ENCODE measurements at places on chromosomes 3 and 15.
A peak's percentile ranks its signal among the peaks of the same experiment; 100 is the strongest.

DNA sequence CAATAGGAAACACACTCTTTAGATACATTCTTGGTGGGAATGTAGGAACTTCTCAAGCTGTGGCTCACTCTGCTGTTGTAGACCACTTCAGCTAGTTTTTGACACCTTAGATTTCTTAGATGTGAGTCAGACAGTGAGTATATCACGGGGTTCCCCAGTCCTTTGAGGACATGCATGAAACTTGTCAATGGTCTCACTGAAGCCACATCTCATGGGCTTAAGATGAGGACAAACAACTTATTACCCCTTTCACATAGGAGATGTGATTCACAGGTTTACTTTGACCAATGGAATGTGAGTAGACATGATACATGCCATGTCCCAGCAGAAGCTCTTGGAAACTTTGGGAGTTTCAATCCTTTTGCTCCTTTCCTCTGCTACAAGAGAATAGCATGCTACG, 325.5 kb downstream of the CHST2 start:
- no peak for DNase-seq

GRCh38 chr3:100184948-100185570, 70.8 kb upstream of the FILIP1L start:
- no peak for DNase-seq

DNA sequence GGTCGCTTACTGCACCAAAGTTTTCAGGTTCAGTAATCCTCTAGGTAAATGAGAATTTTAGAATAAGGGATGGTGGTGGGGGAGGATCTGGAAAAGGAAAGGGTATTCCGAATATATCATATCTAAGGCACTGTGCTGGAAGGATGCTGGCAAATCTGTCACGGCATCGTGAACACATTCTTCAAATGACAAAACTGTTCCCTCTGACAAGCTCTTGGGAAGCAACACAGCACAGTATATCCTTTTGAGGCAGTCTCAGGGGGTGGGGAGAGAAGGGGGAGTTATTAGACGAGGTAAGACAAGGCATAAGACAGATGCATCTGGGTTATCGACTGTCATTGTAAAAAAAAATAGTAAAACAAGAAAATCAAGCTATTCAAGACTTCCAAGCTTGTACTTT, 289.6 kb upstream of the LRRN1 start:
- no peak for DNase-seq

DNA sequence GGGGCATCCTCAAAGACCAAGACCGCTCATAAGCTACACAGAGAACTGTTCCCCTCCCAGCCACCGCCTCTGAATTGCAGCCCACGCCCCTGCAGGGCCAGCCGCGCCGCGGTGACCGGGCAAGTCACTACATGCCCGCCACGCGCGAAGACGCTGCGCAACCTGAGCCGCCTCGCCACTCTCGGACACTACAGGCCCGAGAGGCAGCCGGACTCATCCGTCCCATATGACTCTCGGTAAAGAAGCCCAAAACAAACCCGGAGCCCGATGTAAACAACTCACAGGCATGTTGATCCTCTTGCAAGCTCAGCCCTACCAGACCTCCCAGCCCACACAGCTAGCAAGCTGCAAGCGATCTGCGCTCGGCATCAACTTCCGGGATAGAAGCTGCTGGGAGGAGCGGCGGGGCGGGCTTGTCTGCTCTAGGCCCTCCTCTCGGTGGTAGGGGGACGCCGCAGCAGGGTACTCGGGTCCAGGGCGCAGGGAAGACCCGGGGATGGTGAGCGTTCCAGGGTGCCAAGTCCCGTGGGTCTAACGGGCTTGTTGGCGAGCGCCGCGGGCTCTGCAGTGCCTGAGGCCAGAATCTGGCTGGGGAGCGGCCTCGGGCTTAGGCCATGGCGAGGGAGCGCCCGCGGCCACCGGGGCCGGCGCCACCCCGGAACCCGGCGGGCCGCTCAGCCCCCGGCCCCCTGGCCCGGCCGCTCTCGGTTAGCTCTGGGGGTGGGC, at the start of gene RPS27L:
Gene RPS27L, minus strand, starts transcription at position 360 of the 726 bp plus-strand sequence. Its CDS starts 72 bp downstream, at position 288.
- peak; percentile 97 for DNase-seq

GRCh38 chr3:56796202-56796601, 5.5 kb downstream of the ARHGEF3 start:
- peak; percentile 89 for DNase-seq

DNA sequence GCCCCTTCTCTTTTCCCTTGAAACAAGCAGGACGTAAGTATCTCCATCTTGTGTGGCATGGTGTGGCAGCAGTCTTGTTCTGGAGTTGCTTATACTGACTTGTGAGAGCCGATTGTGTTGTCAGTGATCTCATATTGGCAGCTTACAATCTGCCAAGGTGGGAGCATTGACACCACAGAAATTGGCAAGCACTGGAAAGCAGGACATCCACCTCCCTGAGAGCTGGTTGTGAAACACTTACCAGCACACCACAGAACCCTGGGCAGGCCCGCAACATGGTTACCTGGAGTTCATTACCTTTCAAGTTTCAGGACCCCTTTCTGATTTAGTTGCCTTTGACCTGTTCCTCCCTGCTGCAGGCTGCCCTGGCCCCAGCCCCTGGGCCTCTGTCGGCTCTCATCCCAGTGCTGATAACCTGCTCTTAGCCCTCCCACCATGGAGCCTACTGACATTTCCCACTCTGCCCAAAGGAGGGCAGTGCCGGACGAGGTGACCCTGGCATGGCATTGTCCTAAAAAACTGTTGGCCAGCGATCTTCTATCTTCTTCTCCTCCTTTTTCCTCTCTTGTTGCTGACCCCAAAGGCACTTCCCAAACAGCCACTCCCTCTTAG, 10.6 kb upstream of the ATP2B2 start:
- DNase-seq, result no peak

GRCh38 chr15:70156671-70157271, 59.1 kb upstream of the TLE3 start:
- DNase-seq, result no peak

DNA sequence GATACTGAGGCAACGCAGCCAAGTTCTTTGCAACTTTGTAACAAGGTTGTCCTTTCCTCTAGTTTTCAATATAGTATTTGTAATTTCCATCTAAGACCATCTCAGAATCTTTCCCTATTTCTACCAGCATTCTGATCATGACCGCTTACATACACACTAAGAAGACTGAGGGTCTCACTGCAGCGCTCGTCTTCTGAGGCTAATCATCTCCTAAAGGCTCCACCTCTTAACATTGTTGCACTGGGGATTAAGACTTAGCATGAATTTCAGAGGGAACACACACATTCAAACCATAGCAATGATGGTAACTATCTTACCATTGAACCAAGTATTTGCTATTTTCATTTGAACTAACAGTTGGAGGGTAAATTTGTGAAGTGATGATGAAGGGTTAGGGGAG, 463.3 kb upstream of the CCDC54 start:
- DNase-seq, result no peak

- DNase-seq, result no peak
These were observed 837.0 kb upstream of the CFAP20DC start for GRCh38 chr3:59886790-59887189.

DNA sequence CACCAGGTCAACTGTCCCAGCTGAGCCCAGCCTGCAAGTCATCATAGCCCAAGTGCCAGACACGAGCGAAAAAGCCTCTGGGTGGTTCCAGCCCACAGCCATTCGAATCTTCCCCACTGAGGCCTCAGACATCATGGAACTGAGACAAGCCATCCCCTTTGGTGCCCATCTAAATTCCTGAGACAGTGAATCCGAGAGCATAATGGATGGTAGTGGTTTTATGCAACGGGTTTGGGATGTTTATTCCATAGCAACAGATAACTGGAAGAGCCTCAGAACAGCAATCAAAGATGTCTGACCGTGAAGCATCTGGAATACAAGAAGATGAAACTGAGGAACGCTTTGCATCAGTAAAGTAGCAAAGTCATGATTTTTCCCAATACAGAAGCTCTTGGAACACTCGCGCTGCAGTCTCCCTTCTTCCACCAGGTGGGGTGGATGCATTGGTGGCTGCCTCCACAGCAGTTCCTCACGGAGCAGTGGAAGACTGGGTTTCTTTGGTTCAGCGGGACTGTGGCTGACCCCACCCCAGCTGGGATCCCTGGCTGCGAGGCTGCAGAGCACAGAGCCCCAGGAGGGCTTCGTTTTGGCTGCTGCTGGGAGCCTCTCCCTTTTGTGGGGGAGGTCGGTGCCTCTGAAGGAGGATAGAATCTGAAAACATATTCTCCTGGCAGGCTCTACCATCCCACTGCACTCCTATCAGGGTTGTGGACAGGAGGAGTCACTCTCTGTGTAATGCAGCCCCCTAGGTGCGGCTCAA, 26.4 kb upstream of the PDE8A start:
- DNase-seq, result peak; percentile 61

- DNase-seq, result no peak
These were observed 407.6 kb downstream of the ZIC1 start for GRCh38 chr3:147816752-147817151.

GRCh38 chr3:194244167-194244566, 107.0 kb downstream of the CPN2 start:
- DNase-seq, result no peak

DNA sequence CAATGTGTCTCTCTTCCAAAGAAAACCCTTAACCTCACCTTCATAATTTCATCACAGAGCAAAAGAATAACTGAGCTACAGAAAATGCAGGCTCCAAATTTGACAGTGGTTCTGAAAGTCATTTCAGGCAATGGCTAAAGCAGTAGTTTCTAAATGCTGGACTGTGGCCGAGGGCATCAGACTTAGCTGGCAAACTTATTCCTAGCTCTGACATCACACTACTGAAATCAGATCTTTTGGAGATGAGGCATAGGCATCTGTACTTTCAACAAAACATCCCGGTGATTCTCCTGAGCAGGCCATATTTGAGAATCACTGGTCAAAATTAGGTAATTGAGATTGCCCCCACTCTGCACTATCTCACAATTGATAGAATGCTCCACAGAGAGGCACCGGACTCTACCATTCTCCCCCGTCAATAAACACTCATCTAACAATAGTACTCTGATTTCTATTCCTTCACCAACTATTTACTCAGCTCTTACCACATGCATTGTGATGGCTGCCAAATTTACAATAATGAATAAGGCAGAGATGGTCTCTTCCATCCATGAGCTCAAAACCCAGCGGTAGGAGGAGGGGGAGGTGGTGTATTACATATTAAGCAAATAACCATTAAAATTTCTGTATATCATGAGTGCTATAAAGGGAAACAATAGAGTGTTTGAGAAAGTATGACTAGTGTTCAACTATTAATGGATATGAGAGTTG, 57.3 kb upstream of the SPRED1 start:
- no peak for DNase-seq

- no peak for DNase-seq
These were observed 22.6 kb upstream of the EHD4 start for GRCh38 chr15:41994772-41995475.

GRCh38 chr3:43247561-43248184, 38.7 kb upstream of the SNRK start:
- no peak for DNase-seq

GRCh38 chr3:115551016-115551415, 72.3 kb upstream of the GAP43 start:
- DNase-seq, result no peak
